ENCODE measurements at places on chromosomes 7 and 10.

- DNase-seq = no peak
These were observed 357.4 kb downstream of the PPP1R3A start for GRCh38 chr7:113561446-113561845.

- no peak for DNase-seq
These were observed 430.1 kb upstream of the ETV1 start for GRCh38 chr7:14419531-14419930.

DNA sequence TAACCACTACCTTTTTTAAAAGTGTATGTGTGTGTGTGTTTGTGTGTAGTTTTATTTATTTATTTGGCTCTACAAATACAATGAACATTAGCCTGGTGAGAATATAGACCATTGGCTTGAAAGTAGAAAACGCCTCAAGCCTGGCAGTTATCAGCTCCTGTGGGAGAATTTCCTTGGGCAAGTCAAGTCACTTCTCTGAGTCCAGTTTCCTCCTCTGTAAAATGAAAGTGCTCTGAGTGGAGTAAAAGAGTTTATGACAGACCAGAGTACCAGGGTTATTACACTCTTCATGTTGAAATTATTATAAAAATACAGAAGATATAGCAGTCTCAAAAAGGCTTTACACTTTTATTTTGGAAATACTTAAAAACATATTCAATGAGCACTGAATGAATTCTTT is 10.1 kb upstream of the RHOBTB1 start:
- no peak for DNase-seq

- no peak for DNase-seq
These were observed 31.8 kb upstream of the GPAM start for GRCh38 chr10:112215342-112215774.

GRCh38 chr10:69287181-69287580 is 8.9 kb downstream of the HK1 start:
- no peak for DNase-seq

GRCh38 chr10:24202181-24202570 is 6.8 kb upstream of the KIAA1217 start:
- no peak for DNase-seq

- no peak for DNase-seq
These were observed 36.6 kb downstream of the GRK5 start for GRCh38 chr10:119243967-119244366.

DNA sequence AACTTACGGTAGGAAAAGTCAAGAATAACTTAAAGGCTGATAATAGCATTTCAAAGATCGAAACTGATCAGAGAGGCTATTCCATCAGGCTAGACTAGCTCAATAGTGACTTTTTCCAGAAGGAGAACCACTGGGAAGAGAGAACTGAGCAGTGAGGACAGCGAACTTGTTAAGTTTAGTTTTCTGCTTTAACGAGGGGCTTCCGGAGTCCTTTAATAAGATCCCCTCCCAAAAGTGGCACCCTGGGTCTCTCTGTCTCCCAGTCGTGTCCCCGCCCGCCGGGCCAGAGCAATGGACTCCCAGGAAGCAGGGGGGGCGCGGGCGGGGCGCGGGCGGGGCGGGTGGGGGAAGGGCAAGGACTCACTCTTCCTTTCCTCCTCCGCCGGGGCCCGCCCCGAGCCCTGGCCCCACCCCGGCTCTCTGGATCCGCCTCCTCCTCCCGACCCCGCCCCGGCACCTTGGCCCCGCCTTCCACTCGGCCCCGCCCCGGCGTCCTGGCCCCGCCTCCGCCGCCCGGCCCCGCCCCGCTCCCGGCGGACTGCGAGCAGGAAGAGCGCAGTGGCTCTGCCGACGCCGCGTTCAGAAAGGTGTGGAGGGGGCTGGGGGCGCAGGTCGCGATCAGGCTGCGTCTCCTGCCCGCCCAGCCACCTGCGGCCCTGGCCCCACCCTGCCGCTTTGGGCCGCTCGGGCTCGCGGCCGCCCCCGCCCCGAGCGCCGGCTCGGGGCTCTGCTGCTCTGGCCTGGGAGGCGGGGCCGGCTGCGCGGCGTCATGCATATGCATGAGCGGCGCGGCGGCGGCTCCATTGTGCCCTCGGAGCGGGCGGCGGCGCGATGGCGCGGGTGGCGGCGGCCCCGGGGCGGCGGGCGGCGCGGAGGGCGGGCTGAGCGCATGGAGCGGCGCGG is at the start of gene ZMIZ2:
TSS of gene ZMIZ2 (plus strand) at position 803 of the 903 bp plus-strand sequence. CDS start 7,403 bp downstream, outside the sequence.
- DNase-seq = peak; percentile 86

GRCh38 chr7:138064856-138065357 is 11.4 kb upstream of the AKR1D1 start:
- no peak for DNase-seq

DNA sequence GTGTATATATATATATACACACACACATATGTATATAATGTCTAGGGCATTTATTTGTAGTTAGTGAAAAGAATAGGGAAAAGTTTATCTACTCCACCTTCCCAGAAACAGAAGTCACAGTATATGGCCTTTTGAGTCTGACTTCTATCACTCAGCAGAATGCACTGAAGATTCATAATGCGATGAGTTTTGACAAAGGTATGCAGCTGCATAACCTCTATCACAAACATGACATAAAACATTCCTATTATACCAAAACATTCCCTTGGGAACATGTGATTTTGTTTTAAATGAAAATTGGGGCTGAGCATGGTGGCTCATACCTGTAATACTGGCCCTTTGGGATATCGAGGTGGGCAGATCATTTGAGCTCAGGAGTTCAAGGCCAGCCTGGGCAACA is 137.3 kb upstream of the EEPD1 start:
- DNase-seq = no peak

- no peak for DNase-seq
These were observed 34.6 kb upstream of the GLCCI1 start for GRCh38 chr7:7933915-7934526.

- no peak for DNase-seq
These were observed 167.3 kb downstream of the EGFR start for GRCh38 chr7:55185941-55186609.

DNA sequence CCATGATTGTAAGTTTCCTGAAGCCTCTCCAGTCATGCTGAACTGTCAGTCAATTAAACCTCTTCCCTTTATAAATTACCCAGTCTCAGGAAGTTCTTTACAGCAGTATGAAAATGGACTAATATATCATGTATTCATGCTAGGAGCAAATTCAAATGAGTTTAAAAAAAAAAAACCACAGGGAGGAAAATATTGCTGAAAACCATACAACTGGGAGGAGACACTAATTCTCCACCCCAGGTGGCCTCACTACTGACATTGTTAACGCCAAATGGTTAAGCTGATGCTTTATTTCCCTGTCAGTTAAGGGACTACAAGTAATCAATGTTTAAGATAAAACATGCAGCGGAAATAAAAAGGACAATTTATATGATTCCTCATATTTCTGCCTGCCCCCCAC is 55.1 kb downstream of the PDE1C start:
- no peak for DNase-seq

- no peak for DNase-seq
These were observed 33.6 kb upstream of the FAM20C start for GRCh38 chr7:158771-159170.

DNA sequence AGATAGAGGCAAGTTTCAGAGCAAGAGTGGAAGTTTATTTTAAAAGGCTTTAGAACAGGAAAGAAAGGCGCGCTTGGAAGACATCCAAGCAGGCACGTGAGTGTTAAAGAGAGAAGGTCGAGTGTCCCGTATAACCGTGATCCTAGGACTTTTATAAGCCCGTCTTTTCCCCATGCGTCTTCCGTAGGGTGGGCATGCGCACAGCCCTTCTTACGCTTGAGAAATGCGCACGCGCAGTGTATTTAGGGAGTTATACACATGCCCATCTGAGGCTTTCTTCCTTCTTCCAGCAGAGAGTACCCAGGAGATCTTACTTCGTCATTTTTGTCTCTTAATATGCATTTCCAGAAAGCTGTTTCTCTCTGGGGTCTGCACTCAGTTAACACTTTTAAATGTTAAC is 52.4 kb downstream of the CALD1 start:
- DNase-seq = no peak

- DNase-seq = no peak
These were observed 33.6 kb downstream of the CNTNAP2 start for GRCh38 chr7:146150153-146150552.

- DNase-seq = no peak
These were observed 779.9 kb downstream of the GRM8 start for GRCh38 chr7:126472825-126473224.

DNA sequence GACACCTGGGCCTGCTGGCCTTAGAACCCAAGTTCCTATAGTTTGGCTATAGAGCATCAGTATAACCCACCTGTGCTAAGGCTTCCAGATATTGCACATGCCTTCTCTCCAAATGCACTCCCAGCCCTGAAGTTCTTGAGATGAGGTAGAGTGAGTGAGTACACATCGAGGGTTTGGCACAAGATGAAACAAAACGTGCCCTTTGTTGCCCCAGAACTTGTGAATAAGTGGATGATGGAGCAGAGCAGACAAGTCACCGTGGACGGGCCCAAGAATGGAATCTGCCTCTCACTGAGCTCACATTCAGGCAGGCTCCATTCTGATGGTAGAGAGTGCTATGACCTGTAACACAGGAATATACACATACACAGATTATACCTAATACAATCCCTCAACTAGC is 73.0 kb upstream of the STK17A start:
- no peak for DNase-seq

GRCh38 chr7:127474457-127474856 is 81.9 kb upstream of the ZNF800 start:
- DNase-seq = no peak

- no peak for DNase-seq
These were observed 98.9 kb downstream of the DYNC1I1 start for GRCh38 chr7:95871075-95871848.

GRCh38 chr10:5317547-5318107 is 47.1 kb upstream of the UCN3 start:
- no peak for DNase-seq

DNA sequence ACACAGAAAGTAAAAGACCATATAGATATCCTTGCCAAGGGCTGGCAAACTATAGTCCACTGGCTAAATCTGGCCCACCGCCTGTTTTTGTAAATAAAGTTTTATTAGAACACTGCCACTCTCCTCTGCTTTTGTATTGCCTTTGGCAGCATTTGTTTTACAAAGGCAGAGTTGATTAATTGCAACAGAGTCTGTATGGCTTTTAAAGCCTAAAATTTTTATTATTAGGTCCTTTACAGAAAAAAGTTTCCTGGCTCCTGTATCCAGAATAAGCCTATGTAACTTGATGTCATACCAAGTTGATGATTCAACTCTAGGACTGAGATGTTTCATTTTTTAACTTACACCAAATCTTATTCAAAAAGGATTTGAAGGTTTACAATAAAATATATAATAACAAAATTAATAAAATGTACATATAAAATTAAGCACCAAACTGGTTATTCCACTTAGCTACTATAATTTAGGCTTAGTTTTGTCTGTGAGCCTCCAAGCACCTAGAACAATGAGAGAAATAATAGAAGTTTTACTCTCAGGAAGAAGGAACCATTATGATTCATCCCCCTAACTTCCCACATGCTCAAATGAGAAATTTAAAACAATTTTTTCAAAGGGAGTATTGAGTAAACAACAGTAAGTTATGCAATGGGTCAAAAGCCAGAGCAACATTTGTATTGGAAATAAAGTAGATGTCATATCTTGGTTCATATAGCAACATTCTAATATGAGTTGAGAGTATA is 31.9 kb downstream of the CPED1 start:
- no peak for DNase-seq

DNA sequence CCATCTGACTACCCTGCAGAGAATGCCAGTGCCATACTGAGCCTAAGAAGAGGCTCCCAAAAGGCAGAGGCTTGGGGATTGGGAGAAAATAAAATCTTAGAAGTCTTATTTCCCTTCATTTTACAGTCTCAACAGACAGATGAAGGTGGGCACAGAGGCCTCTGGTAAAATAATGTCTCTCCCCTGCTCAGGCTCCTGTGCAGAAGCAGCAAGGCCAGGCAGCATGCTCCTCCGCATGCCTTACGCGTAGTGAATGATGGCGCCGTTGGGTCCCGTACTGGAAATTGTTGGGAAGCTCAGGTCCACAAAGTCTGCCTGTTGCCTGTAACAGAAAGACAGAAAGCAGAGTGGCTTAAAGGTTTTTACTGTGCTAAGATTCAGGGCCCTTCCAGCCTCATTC is 45.8 kb downstream of the XPNPEP1 start:
- no peak for DNase-seq

GRCh38 chr10:98172073-98172472 is 37.6 kb downstream of the R3HCC1L start:
- DNase-seq = no peak

GRCh38 chr10:102451105-102451969 is at the start of gene C10orf95:
Gene C10orf95 (minus strand): TSS chr10:102451543. CDS start chr10:102451093, 450 bp downstream.
- no peak for DNase-seq

DNA sequence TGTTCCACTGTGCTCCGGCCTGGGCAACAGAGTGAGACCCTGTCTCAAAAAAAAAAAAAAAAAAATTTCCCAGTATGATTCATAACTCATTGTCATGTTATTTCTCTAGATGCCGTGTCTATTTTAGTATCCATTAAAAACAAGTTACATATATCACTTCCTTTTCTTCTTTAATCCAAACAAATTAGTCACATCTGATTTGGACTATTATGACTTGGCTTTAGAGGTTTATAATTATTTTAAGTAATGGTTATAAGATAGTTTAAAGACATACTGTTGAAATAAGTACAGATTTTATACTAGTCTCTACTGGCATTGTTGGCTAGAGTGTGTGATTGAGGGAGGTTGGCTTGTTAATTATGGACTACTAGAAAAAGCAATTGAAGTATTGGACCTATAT is 53.3 kb downstream of the ZMYND11 start:
- no peak for DNase-seq

DNA sequence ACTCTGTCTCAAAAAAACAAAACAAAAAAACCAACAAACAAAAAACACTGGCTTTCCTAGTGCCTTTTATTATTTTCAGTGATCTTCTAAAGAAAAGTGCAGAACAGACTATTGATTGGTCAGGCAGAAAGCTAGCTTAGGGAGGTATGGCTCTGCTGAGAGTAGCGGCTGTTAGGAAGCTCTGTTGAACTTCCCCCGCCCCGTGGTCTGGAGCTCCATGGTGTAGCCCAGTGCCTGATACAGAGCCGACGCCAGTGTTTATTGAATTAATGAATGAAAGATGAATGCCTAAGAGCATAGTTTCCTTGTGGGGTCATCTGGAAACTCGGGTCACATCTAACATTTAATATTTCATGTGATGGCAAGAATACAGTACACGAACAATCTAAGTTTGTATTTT is 90.5 kb upstream of the ARMC3 start:
- DNase-seq = no peak

- DNase-seq = no peak
These were observed 13.3 kb upstream of the GIMAP6 start for GRCh38 chr7:150645259-150646020.

DNA sequence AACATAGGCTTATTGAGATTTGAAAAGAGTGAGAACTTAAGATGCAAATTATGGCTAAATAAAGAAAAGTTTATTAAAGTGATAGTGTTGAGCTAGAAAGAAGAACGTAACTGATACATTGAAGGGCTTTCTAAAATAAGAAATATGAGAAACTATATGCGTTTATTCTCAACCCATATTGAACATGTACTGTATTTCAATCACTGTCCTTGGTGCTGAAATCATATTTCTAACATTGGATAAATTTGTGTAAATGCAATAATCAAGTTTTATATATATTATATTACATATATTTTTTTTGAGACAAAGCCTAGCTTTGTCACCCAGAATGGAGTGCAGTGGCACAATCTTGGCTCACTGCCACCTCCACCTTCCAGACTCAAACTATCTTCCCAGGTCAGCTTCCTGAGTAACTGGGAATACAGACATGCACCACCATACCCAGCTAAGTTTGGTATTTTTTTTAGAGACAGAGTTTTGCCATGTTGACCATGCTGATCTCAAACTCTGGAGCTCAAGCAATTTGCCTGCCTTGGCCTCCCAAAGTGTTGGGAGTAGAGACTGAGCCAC is 1065.8 kb downstream of the REEP3 start:
- DNase-seq = no peak

- DNase-seq = no peak
These were observed 166.7 kb upstream of the SH2B2 start for GRCh38 chr7:102119925-102120324.

Measured in T-helper 1 cell (primary cell).